Esophagus mucosa (tissue), 1 donor: ENCODE measurements at places on chromosomes 7 and 10. TPM values are rescaled to one million over a fixed set of nuclear protein-coding genes. Genes with fewer than 3 reads are reported as not detected.

DNA sequence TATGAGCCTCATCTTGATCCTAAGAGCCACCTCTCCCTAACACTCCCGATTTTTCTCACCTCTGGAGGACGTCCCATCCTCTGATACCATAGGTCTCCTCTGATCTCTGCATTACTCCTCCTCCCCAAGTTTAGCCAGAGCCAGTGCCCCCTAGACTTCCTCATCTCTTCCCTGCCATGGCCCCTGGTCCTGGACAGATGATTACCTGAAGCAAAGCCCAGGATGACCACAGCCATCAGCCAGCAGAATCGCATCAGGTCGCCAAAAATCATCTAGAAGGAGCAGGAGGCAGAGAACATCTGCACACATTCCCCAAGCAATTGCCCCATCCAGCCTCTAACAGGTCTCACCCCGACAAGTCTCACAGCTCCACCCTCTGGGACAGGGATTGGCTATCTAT, 11.7 kb downstream of the TRPV6 start:
- no peak for ATAC-seq

The SORBS1 gene
- total RNA-seq, result 23.2 TPM

- ATAC-seq, result no peak
Measured at GRCh38 chr10:87799860-87800259, 18.2 kb downstream of the ATAD1 start.

DNA sequence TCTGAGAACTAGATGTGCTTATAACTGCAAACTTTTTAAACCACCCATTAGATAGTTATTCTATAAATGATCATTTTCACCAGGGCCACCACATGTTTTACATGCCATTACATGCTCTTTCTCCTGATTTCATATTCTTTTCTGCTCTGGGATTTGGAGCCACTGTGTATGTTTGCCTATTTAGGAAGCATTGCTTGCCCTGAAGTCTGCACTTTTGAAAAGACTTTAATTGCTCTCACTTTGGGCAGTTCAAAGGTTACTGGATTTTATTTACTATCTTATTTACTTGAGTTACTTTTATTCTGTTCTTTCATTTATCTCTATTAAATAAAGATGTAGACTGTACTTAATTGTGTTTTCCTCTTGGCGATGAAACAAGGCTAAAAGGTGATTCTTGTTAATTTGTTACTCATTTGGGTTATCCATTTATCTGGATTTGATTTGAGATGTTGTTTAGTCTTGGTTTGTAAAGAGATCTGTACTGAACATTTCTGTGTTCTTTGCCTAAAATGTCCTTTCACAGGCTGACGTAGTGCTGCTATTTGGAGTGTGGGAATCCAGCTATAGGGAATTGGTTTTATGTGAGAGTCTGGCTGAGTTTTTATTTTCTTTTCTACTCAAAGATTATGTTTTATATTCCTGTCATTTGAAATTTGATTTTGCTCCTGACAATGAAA, 88.8 kb downstream of the SUGCT start:
- no peak for ATAC-seq

The GRM8 gene
- total RNA-seq, result not detected

DNA sequence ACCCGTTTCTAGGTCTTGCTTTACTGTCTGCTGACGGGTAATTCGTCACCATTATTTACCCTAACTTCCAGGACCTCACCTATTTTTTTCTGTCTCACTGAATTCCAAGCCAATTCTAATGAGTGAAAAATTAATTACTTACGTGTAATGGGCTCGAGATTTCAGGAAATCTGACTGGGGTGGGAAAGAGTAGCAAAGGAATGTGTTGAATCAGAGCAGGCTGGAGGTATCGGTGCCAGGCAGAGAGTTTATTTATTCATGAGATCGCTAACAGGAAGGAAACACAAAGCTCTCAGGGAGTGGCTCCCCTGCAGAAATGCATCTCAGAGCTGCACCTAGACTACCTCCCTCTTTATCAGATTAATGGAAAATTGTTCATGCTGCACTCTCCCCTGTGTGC, 4.0 kb upstream of the DIP2C start:
- ATAC-seq, result peak; percentile 69

The GTF2IRD1 gene
- 49.1 TPM for total RNA-seq

The BTBD16 gene
- 0.16 TPM for total RNA-seq

The LIPA gene
- total RNA-seq, result 26.6 TPM

- ATAC-seq, result no peak
Measured at GRCh38 chr7:120949998-120950538, 509 bp upstream of the ING3 start.

DNA sequence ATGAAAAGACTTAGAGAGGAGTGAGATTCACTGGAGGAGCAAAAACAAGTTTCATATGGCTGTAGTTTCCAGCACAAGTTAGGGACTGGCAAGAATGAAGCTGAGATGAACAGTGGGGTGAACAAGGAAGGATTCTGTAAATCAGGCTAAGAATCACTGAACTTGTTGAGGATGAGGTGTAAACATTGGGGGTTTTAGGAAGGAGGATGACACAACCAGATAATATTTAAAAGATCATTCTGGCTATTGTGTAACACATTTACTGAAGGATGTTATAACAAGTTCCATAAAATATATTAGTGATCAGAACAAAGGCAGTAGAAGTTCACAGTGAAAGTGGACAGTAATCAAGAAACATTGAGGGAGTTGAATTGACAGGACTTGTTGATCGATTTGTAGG, 68.9 kb downstream of the CD36 start:
- no peak for ATAC-seq

DNA sequence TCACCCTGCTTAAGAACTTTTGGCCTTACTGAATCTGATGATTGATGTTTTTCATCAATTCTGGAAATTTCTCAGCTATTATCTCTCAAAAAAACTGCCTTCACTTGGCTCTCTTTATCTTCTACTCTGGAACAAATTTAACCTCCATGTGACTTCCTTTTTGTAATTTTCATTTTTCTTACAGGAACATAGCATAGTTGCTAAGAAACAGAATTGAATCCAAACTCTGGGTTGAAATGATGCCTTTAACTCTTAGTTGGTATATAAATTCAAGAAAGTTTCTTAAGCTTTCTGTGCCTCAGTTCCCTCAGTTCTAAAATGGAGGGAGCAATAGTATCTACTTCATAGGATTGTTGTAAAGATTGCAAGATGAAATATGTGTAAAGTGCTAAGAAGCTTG, 19.8 kb downstream of the GPR141 start:
- ATAC-seq, result no peak

GRCh38 chr7:151726652-151727578, 150.0 kb downstream of the PRKAG2 start:
- ATAC-seq, result no peak

DNA sequence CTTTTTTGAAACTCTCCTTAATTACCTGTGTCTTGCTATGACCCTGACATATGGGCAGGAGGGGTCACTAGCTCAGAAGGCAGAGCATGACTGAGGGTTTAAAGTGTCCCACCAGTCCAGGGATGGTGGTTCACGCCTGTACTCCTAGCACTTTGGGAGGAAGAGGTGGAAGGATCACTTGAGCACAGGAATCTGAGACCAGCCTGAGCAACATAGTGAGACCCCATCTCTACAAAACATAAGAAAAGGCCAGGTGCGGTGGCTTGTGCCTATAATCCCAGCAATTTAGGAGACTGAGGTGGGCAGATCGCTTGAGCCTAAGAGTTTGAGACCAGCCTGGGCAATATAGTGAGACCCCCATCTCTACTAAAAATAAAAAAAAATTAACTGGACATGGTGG, 133.8 kb downstream of the TMEM178B start:
- no peak for ATAC-seq

The TIMM23B gene
- total RNA-seq, result 8.2 TPM

- ATAC-seq, result no peak
Measured at GRCh38 chr7:136353287-136353686, 376.1 kb upstream of the MTPN start.

The POU6F2 gene
- total RNA-seq, result 0.08 TPM

DNA sequence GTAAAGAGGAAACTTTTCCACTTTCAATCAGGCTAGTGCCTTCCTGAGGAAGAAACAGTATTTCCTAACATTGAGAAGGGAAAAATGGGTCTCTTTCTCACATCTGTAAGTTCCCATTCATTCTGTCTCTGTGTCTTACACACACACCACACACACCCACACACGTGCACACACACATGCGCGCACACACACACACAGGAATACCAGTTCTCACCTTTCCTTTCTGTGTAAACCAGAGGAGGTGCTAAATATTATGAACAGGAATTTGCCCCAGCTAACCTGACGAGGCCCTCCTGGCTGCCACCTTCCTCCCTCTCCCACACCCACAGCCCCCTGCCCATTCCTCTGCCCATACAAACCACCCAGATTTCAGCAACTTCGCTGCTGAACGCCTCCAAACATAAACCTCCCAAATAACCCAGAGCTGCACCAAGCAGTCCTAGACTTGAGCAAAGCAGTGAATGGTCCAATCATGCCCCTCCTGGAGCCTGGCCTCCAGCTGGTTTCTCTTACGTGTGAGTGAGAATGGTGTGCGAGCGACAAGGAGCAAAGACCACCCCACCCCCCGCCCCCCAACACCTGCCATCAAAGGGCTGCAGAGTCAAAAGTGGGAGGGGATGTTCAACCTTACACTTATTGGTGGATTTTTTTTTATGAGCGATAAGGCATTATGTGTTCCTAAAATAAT, 190.5 kb downstream of the HECW1 start:
- no peak for ATAC-seq

The GNG11 gene
- 1.4 TPM for total RNA-seq

GRCh38 chr7:154914996-154915380, 87.9 kb downstream of the PAXIP1 start:
- ATAC-seq, result no peak

GRCh38 chr10:20817646-20818045, 79.5 kb downstream of the NEBL start:
- no peak for ATAC-seq

DNA sequence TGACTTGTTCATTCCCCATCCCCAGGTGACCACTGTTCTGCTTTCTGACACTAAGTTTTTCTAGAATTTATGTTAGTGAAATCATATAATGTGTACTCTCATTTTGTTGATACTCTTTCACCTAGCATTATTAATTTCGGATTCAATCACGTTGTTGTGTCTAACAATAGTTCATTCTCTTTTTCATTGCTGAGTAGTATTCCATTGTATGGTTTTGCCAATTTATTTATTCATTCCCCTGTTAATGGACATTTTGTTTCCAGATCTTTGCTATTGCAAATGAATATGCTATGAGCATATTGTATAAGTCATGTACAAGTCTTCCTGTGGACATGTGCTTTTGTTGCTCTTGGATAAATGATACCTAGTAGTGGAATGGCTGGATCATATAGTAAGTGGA, 146.4 kb downstream of the FAM204A start:
- ATAC-seq, result no peak

GRCh38 chr10:89001729-89002072, 11.1 kb downstream of the FAS start:
- no peak for ATAC-seq

DNA sequence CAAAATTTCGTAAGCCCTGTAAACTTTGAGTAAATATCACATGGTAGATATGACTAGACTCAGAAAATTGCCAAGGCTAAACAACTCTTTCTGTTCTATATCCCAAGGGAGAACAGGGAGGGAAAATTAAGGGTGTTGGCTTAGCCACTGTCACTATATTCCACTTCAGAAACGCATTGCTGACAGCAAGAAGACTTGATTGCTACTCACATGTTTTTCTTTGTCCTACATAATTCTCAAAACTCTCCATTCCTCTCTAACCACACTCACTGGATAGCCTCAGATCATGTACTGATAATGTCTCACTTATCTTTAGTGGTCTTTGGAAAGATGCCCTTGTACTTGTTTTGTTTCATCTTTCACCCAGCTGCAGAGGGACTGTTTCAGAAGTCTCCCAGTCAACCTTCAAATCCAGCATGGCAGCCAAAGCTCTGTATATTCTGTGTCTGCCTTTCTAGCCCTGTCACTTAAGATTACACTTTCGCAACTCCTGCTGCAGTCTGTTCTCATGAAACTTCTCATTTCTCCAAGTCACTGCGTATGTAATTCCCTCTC, 582.4 kb upstream of the FZD8 start:
- no peak for ATAC-seq

The PON1 gene
- not detected for total RNA-seq

The FAM25A gene
- total RNA-seq, result 29.4 TPM

DNA sequence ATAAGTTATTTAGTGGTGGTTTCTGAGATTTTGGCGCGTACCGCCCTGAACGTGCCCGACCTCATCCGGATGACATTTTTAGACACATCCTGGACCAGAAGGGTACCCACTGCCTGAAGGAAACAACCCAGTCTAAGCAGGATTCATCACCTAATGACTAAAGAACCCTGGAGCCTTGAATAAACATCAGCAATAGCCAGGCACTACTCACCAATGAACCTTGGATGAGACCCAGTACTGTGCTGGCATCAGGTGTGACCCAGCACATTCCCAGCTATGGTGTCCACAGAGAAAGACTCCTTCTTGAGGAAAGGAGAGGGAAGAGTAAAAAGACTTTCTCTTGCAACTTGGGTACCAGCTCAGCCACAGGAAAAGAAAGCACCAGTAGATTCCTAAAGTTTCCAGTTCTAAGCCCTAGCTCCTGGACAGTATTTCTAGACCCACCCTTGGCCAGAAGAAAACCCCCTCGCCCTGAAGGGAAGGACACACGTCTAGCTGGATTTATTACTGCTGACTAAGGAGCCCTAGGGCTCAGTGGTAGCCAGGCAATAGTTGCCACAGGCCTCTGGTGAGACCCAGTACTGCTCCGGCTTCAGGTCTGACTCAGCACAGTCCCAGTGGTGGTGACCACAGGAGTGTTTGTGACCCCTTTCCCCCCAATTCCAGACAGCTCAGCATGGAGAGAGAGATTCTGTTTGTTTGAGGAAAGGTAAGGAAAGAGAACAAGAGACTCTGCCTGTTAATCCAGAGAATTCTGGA, 32.5 kb downstream of the ZNF277 start:
- ATAC-seq, result peak; percentile 87

DNA sequence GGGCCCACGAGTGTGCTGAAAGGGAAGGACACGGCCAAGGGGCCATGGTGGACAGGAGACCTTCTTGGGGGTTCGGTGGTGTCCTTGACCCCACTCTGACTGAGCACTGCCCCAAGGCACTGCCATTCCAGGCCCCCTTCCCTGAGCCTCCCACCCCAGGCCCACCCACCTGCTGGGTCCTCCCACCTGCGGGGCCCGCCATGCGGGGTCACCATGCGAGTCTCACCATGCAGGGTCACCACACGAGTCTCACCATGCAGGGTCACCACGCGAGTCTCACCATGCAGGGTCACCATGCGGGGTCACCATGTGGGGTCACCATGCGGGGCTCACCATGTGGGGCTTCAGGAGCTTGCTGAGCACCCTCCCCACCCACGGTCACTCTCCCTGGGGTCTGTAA, 76.3 kb downstream of the LHPP start:
- no peak for ATAC-seq

The DUS4L gene
- 7.3 TPM for total RNA-seq

- no peak for ATAC-seq
Measured at GRCh38 chr10:45419676-45420025, 45.6 kb downstream of the ALOX5 start.

The PVRIG gene
- total RNA-seq, result 0.36 TPM

DNA sequence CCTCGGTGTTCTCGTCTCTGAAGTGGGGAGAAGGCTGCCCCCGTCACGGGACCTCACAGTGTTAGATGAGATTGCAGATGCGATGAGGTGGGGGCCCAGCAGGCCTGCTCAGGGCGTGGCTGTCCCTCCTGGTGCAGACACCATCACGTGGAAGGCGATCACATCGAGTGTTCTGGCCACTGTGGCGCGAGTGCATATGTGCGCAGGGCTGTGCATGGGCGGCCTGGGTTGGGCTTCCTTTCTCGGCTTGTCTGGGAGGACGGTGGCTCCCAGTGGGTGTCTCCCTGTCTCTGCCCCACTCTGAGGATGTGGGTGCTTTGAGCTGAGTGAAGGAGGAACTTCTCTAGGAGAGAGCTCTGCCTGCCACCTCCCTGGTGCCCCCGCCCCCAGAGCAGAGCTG, 83.1 kb downstream of the LHPP start:
- no peak for ATAC-seq
